ENCODE measurements at places on chromosomes 5 and 9.
A peak's percentile ranks its signal among the peaks of the same experiment; 100 is the strongest.

GRCh38 chr5:170582644-170583330, 79.0 kb downstream of the KCNIP1 start:
- no peak for DNase-seq

GRCh38 chr5:131913603-131914002, 31.9 kb downstream of the MEIKIN start:
- no peak for DNase-seq

DNA sequence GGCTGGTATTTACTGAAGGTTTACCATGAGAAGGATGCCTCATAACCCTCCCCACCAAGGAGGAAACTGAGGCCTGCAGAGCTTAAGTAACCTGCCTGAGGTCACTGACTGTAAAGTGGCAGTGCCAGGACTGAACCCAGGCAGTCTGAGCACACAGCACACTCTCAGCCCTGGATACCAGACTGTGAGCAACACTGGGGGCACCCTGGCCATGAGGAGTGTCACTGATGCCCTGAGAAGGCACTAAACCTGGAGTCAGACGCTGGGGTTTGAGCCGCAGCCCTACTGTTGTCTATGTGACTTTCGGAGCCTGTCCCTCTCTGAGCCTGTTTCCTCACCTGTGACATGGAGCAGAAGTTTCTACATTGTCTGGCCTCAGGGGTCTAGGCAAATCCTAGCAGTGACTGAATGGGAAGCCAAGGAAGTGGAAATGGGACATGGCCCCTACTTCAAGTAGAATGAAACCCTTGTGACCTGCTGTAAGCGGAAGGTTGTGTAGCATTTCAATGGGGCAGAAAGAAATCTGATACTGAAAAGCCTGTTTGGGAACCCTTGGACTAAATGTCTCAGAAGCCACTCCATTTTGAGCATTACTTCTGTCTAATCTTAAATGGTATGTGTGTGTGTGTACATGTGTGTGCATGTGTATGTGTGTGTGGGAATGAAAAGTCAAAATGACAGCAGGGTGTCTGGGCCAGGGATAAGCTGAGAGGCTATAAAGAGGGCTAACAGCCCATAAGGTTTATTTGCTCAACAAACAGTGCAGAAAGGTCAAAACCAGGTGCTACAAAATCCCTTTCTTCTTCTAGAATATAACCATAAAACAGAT, 36.0 kb downstream of the B4GALT1 start:
- peak; percentile 42 for DNase-seq

DNA sequence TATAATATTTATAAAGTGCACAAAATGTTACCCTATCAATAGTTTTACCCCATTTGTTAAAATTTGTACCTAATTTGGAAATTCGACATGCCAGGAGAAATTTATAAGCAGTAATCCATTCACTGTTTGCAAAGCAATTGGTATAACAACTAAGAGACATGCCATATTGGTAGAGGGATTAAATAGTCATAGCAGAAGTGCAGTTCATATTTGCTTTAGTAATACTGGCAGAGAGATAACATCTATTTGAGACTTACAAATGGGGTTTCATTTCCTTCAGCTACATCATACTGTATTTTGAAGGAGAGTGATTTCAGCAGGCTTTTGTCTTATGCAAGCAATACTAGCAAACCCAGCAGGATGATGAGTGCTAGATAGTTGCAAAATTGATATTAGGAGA, 610.4 kb upstream of the CDH10 start:
- DNase-seq, result no peak

- no peak for DNase-seq
These were observed 131.1 kb downstream of the OR2K2 start for GRCh38 chr9:111198936-111199335.

- DNase-seq, result no peak
These were observed 4.0 kb downstream of the PHYKPL start for GRCh38 chr5:178228609-178229008.

- DNase-seq, result no peak
These were observed 167.7 kb upstream of the MPDZ start for GRCh38 chr9:13446938-13447842.

DNA sequence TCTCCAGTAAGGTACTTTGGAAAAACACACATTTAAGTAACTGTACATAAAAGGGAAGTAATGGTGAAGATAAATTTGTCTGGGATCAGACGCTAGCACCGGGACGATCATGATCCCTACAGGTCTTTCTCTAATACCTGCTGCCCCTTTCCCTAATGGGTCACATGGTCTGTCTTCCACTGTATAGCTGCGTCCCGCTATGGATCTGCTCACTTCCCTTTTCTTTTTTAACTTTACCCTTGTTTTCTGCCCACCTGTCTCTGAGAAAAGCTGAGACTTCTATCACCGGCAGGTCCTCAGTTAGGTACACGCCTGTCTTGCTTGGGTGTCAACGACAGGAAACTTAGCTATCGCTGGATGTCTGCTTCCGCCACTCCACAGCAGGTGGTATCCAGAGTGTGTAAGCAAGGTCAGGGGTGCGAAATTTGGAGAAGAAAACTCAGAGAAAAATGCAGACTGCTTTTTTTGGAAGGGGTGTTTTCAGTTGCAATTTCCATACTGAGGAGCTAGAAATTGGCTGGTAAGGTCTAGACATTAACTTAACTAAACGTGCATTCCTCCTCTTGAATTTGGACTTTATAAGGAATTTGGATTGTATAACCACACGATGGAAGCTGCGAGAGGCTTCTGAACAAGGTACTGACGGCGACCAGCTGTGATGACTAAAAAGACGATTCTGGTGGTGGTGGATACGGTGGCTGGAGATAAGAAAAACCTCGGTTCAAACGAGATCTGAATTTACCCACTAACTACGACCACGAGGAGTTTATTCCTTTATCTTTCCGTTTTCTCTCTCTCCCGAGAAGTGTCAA, 1.1 kb upstream of the ICE1 start:
- peak; percentile 15 for DNase-seq

DNA sequence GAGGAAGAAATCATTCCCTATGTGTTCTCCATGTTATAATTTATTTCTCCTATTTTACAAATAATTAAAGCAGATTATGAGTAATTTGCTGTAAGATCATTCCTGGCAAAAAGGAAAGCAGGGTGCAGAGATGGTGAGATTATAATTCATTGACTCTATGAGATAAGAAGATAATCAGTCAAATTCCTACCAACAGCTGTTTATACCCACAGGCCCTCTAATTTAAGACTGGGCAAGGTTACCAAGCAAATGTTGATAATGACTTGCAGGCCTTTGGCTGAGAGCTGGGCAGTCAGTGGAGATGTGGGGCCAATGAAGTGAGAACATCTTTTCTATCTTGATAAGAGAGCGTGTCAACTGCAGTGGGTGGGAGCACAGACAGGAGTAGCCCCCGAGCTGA, 222.7 kb downstream of the ICE1 start:
- no peak for DNase-seq

GRCh38 chr5:135329913-135330797, 68.9 kb downstream of the MACROH2A1 start:
- DNase-seq, result no peak
